Activated CD8-positive, alpha-beta memory T cell treated with anti-CD3 and anti-CD28 coated beads for 48 hours (primary cell): ENCODE measurements at places on chromosomes 2 and 18.

GRCh38 chr18:55284614-55285013 is 303.4 kb downstream of the TCF4 start:
- no peak for DNase-seq

- no peak for DNase-seq
Measured at GRCh38 chr2:70891572-70892357, 43.9 kb upstream of the ATP6V1B1 start.

DNA sequence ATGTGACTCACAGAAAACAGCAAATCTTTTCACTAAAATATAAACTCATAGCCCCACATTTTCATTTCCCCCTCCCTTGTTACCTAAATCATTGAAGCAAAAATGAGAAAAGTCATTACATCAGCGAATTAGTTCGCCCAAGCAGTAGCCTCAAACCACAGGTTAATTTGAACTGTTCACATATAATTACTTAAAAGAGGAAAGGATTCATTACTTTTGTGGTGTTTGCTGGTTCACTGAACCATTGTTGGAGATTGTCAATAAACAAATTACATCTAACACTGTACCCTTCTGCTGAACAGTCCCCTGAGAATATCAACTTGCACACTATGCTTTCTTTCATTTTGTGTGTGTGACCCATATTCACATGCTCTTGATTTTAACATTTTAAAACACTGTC is 238.7 kb downstream of the ERBB4 start:
- DNase-seq: no peak

DNA sequence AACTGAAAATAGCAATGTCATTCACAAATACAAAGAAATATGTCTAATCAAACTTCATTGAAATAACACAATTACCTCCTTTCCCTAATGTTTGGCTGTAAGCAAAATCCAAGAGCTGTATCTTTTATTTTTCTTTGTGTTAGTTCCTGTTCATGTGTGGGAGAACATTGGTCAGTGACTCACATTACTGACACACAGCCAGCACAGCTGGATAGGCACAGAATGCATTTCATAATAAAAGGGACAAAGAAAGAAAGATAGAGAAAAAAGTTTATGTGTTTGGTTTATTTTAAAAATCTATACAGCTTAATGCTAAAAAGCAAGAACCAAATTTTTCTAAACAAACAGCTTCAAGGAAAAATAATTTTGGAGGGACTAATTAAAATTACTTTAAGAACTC is 185.6 kb upstream of the COL3A1 start:
- no peak for DNase-seq

- no peak for DNase-seq
Measured at GRCh38 chr2:17793296-17793695, 23.0 kb upstream of the MSGN1 start.

DNA sequence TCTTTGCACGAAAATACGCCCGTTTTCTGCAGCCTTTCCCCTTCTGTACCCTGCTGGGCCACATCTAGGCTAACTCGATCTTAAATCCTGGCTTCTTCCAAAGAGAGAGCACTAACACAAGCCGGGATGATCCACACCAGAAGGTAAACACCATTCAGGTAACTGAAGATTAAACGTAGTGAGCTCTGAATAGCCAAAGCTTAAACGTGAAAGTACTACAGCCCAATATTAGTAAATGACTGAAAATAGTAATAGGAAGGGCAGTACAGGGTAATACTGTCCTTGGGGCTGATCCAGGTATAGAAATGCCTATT is 422 bp upstream of the MRPL53 start:
- DNase-seq: no peak

DNA sequence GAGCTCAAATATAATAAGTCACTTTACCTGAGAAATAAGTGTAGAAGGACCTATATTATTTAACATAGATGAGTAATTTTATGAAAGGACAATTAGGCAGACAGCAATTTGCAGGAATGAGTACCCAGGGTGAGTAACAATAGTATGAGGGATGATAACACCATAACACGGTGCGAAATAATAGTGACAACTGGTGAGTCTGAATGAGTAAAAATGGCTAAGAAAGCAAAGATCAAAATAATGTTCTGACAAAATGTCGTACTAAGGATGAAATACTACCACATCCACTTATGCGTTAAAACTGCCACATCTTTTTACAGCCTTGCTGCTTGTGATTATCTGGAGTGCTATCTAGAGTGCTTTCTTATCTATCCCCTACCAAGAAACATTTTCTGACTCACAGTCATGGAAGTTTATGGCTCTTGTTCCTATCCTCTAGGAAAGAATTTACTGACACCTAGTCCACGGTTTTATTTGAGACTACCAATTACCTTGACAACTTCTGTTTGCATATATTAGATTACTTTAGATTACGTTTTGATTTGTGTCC is 929.7 kb downstream of the LRP1B start:
- no peak for DNase-seq

GRCh38 chr2:109690822-109691541 is 76.8 kb downstream of the SOWAHC start:
- DNase-seq: no peak

DNA sequence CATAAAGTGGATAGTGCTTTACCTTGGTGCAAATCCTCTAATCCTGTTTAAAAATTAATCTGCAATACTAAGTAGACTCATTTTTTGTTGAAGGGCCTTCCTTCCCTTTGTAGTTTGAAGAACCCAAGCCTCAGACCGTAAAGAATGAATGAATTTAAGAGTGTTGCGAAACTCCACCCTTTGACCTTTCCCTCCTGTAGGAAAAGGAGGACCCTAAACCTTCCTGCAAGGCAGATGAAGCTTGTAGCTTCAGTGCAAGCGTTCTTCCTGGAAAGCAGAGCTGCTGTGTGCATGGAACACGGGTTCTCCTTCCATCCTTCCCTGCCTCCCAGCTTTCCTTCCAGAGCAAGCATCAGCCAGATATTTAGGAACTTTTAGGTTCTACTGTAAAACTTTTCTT is 1.7 kb downstream of the IMPA2 start:
- DNase-seq: no peak

DNA sequence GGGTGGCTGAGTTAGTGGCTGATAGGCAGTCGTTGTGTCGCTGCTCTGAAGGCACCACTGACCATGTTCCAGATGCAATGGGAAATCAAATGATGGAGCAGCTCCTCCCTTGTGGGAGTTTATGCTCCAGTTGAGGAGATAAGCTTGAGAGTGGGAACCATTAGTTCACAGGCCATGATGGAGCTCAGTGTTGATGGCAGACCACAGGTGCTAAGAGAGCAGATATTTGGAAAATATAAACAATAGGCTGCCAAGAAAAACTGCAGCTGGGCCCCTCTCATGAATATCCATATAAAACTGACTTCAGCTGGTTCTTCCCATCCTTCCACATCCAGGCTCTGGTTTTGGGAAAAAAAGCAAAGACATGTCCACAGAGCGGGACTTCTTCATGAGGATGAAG is 63.1 kb downstream of the EPAS1 start:
- DNase-seq: no peak

- DNase-seq: no peak
Measured at GRCh38 chr2:138356178-138356577, 145.4 kb upstream of the SPOPL start.

DNA sequence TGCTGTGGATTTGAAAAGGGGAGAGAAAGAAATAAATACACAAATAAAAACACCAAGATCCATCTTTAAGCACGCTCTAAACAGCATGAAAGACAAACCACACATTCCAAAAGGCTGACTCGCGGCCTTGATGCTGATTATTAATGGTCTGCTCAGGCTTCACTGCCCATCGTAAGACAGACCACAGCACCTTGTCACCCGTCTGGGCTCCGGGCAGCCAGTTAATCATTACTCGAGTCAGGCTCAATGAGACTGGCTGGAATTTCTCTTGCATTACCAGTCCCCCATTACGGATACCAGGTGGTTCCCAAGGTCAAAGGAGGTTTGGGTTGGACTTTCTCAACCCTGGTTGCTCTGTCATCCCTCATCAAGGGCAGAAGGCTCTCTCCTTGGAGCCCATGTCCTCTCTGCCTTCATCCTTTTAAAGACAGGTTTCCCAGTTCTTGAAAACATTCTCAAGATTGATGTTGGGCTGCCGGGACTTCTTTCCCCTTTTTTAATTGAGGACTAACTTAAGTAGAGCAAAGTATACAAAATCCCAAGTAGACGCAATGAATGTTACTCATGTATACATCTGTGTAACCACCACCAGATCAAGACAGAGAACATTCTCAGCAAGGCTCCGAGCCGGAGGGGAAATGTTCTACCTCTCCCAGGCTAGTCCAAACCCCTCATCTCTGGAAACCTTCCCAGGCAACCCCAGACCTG is 8.1 kb downstream of the SMAD7 start:
- DNase-seq: no peak

GRCh38 chr2:37623971-37624900 is 47.2 kb downstream of the CDC42EP3 start:
- DNase-seq: no peak

GRCh38 chr2:109126501-109126860 is 2.5 kb upstream of the SH3RF3 start:
- DNase-seq: no peak

DNA sequence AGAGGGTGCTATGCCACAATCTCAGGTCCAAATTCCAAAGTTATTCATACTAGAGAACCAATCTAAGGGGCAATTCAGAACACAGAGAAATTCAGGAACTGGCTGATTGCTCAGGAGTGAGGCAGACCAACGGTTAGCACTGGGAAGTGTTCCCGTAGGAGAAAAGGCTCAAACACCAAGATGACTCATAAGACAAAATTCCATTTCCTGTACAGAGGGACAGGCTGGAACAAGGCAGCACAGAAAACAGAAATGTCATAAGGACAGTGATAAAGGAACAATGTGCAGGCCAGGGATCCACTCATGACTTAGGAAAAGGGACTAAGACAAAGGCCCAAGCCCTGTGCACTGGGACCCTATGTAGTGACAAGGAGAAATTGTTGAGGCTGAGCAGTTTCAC is 54.2 kb downstream of the PDE1A start:
- DNase-seq: no peak

- no peak for DNase-seq
Measured at GRCh38 chr2:184308706-184309105, 289.6 kb upstream of the ZNF804A start.

DNA sequence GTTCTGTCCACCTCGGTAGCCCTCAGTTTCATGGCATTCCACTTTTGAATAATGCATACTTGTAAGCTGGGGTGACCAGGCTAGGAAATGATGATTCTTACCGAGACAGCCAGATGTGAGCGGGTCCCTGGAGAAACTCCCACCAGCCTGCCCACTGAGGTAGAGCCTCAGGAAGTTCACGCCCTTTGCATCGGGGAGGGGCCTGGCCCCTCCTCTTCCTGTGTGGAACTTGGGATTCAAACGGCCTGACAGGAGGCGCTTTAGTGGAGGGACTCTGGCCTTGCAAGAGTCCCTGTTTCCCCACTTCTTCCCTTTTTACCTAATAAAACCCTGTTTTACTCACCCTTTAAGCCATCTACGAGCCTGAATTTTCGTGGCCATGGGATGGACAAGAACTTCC is 44.6 kb downstream of the MRO start:
- DNase-seq: no peak

DNA sequence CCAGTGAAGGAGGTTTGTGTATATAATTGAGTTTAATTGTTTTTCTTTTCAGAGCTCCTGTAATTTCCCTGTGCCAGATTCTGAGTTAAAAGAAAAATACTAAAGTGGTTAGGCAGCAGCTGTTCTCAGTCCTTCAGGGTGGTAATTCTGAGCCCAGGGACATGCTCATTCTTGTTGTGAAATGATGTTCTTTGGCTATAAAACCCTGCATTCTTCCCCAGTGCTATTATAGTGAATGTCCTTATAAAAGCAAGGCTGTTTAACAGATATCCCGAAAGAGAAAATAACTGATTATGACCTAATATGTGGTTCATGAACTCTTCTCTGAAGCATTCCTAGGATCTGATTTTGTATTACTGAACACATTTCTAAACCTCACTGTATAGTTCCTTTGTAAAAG is 34.0 kb downstream of the ADAM23 start:
- no peak for DNase-seq

DNA sequence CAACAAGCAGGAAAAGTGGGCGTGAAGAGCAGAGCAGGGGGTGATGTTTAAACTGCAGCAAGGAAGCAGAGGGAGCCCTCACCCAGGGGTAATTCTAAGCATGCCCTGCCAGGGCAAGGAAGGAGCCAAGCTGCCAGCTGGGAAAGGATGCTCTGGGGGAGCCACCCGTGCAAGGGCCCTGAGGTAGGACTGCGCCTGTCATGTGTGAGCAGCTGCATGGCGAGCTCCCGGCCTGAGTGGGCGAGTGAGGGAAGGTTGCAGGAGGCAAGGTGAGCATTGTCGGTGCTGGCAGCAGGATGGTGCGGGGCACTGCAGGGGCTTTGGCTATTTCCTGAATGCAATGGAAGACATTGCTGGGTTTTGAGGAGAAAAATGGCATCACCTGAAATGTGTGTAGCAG is 107.2 kb downstream of the COPS8 start:
- no peak for DNase-seq

- DNase-seq: no peak
Measured at GRCh38 chr2:124874219-124874618, 849.1 kb downstream of the CNTNAP5 start.

DNA sequence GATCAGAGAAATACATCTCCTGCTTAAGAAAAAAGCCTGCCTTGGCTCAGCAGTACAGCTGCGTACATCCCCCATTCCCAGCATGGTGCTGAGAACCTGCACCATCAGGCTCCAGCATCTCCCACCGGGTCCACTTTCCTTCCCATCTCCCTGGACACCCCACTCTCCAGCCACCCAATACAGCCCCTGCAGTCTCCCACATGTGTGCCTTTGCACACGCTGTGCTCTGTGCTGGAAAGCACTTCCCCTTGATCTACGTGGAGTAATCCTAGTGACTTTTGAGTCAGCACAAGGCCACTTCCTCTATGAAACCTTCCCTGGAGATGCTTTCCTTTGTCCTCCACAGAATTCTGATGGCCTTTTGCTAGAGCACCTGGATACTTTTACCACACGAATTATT is 17.0 kb downstream of the STAT1 start:
- no peak for DNase-seq

GRCh38 chr2:225797394-225797793 is 397.9 kb downstream of the NYAP2 start:
- no peak for DNase-seq

GRCh38 chr2:10985260-10985659 is 73.5 kb downstream of the KCNF1 start:
- no peak for DNase-seq

GRCh38 chr2:595831-596592 is 81.2 kb downstream of the TMEM18 start:
- no peak for DNase-seq

DNA sequence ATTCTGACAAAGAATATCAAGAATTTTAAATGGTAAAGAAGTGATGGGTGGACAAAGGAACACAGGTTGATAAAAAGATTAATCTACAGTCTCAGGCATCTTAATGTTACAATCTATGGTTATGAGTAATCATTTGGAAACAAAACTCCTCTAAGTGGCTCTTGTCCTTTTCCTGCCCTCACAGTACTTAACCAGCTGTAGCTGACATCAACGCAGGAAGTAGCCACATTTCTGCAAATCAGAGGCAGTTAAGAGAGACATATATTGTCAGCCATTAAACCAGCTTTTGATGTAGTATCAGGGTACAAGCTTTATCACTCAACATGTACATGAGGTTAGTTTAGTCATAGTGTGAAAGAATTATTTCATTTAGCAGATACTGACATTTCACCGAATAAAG is 244.6 kb downstream of the NR4A2 start:
- DNase-seq: no peak

GRCh38 chr2:48530033-48530811 is at the start of gene STON1:
TSS of gene STON1 (plus strand) at chr2:48530154. CDS start at chr2:48580634, 50,480 bp downstream.
- DNase-seq: no peak

- DNase-seq: no peak
Measured at GRCh38 chr2:233233618-233234230, 17.7 kb upstream of the ATG16L1 start.

GRCh38 chr2:232339121-232340081 is 39.1 kb upstream of the ALPP start:
- DNase-seq: no peak
